ENCODE measurements at places on chromosomes 1 and 21.

DNA sequence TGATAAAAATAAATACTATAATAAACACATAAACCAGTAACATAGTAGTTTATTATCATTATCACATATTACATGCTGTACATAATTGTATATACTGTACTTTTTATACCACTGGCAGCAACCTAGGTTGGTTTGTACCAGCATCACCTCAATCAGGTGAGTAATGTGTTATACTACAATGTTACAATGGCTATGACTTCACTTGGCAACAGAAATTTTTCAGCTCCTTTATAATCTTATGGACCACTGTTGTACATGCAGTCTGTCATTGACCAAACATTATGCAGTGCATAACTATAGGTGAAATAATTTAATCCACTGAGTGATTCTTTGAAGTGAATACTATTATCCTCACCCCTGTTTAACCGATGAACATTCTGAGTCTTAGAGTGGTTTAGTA, 44.5 kb downstream of the TNFSF4 start:
- DNase-seq = no peak

DNA sequence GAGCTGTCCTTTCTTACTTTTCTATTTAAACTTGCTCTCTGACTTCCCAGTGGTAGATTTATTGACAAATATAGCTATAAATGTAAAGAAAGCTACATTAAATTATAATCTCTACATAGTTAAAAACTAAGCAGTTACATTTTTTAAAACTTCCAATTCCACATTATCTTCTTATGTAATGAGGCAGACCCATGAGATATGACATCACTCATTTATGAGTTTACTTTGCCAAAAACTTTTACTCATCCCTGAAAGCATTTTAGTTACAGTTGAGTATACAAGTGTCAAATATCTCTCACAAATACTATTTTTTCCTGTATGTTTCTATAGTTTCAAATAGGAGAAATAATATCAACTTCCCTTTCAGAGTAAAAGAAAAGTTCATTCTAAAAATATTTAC, 3.8 kb downstream of the NMNAT2 start:
- DNase-seq = no peak

DNA sequence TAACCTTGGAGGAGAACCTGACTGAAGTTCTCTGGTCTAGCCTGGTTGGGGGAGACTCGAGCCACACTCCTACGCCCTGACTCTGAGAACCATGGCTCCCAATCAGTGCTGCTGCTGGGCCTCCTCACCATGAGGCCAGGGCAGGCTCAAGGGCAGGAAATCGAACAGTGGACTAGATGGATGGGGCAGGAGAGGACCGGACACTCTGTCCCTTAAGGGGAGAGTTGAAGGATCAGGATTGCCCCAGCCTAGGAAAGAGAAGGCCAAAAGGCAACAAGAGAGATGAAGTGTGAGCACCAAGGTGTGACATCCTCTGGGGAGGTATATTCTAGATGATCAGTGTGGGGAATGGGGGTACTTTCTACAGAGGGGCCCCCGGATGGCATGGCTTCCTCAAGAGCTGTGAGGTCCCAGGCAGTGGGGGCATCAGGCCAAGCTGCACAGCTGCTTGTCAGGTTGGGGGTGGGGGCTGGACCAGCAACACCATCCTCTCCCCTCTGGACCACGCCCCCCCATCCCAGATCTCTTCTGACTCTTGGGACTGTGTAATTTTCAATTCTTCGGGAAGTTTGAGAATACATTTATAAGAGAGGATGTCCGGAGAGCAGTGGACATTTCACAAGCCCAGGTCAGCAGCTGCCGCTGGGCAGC, 34.0 kb downstream of the MX1 start:
- no peak for DNase-seq

- no peak for DNase-seq
Observed at GRCh38 chr1:12464598-12465056, 153.4 kb downstream of the DHRS3 start.

DNA sequence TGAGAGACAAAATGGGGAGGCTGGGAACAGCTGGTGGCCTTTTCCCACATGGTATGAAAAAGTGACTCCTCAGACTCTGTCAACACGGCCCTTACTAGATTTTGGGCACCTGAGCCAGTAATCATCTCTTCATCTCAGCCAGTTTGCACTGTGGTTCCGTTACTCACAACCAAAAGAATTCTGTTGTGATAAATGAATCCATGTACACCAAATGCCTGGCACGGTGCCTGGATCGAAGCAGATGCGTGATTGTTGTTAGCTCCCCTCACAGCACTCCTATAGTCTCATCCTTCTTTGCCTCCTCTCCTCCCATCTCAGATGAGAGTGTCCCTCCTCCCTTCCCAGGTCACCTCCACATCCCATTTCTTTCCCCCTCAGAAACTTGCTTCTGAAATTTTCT, 57.9 kb upstream of the GJB5 start:
- DNase-seq = no peak

DNA sequence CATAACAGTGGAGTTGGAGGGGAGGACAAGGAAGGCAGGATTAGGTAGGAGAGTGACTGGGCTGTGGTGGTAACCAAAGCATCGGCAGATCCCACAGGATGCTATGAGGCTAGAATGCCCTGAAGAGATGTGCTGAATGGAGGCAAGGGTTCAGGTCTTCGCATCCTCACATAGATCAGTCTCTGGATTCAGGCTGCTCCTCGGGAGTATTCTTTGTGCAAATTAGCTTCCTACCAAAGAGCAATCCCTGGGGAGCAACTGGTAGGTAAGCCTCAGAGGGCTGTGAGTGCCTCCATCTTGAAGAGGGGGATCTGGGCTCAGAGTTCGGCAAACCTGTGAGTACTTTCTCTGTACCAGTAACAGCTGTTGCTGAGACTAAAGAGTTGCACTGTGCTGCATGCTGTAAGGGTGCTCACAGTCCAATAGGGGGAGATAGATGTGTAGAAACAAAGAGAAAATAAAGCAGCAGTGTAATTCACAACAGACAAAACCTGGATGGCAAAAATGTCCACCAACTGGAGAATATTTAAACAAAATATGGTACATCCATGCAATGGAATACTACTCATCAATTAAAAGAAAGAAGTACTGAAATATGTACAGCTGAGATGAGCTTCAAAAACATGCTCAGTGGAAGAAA, 322.4 kb upstream of the DEPDC1 start:
- DNase-seq = no peak

DNA sequence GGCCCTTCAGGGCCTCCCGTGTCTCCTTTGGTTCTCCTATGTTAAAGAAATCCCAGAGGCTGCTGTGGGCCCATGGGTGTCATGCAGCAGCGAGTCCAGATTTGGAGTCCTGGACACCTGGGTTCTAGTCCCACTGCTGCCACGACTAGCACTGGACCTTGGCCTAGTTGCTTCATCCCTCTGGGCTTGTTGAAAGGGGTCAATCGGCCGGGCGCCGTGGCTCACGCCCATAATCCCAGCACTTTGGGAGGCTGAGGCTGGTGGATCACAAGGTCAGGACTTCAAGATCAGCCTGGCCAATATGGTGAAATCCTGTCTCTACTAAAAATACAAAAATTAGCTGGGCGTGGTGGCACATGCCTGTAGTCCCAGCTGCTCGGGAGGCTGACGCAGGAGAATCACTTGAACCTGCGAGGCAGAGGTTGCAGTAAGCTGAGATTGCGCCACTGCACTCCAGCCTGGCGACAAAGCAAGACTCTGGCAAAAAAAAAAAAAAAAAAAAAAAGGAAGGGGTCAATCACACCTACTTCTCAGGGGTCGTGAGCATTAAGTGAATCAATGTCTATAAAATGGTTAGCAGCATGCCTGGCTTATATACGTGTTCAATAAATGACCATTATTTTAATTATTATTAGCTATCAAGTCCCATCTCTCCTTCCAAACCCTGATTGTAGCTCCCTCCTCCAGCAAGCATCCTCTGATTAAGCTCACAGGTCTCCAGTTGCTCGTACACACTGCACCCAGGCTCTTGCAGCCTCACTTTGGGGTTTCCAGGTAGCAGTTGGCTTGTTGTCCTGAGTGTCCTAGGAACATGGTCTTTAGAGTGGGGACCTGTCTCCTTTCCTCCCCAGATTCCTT, 43.8 kb downstream of the KIRREL1 start:
- no peak for DNase-seq

DNA sequence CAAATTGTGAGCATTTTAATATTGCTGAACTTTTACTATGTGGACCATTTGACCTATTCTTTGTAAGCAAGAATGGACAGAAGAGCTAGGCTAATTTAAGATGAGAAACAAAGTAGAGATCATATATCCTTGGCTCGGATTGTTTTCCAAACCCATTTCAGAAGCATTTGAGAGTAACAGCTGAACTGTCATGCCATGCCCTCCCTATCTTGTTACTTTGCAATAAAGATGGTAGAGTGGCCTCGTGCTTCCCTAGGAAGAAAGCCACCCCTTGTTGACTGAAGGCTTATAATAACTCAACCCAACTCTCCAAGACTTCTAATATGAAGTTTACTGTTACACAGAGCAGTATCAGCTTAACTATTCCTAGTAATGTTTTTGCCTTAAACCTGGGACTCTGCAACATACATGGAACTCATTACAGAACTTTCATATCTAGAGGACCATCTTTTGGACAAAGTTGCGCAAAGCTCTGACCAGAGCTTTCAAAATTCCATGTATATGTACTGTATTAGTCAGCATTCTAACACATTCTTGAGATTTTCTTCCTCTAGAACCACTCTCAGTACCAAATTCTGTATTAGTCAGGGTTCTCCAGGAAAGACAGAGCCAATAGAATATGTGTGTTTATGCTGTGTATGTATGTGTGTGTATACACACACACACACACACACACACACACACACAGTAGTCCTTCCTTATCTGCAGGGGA, 68.7 kb downstream of the ADAMTS1 start:
- no peak for DNase-seq

GRCh38 chr1:84319662-84320061, 18.2 kb downstream of the SAMD13 start:
- DNase-seq = no peak

DNA sequence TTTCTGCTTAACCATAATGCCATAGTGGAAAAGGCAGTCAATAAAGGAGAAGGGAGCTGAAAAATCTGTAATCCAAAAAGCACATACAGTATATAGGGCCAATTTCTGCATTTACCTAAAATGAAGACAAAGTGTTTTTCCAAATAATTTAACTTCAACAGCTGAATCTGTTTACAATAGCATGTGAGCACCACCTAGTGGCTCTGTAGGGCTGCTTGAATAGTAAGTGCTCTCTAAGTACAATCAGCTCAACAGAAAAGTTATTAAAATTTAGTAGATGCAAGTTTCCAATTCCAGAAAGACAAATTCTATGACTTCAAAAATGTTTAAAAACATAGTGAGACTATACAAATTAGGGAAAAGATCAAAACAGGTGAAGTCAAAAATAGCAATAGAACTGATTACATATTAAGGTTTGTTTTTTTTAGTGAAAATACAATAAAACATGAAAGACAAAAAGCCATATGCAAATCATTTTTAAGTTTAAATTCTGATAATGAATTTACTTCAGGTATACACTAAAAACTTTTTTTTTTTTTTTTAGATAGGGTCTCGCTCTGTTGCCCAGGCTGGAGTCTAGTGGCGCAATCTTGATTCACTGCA, 220.0 kb downstream of the SETD4 start:
- DNase-seq = peak; percentile 52

DNA sequence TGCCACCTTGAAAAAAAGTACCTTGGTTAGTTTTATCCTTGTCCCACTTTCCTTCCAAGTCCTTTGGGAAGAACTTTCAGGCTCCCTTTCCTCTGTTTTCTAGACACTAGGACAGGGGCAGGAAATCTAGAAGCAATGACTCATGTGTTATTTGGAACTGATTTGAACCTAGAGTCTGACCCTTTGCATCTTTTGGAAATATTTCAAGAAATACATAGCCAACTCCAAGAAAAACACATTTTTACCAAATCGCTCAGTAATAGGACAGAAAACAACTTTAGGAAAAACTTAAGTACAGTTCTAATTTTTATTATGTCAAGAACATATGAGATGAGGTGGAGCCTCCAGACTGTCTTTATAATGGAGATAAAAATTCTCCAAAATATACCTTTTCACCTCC, 292.4 kb downstream of the PTBP2 start:
- no peak for DNase-seq

DNA sequence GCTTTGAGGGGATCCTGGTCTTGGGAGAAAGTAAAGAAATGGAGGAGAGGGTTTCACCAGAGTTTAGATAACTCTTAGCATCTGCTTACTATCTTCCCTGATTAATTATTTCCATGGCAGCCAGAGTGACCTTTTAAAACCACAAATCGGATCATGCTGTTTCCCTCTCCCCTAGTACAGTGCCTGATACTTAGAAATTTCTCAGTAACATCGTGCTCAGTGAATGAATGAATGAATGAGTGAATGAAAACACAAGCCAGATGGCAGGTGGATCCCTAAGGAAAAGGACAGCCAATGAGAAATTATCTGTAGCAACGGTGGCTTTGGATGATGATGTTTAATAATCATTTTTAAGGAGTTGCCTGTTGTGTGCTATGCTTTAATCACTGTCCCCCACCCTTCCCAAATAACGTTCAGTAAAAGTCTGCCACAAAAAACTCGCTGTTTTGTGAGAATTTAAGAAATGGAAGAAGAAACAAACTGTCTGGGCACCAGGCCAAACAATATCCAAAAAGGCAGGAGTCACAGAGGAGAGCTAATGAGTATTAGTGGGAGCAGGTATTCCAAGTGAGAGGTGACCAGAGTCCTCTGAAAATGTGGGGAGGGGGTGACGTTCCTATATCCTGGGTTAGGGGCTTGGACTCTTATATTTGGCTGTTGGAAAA, 737 bp upstream of the SMAP2 start:
- no peak for DNase-seq

DNA sequence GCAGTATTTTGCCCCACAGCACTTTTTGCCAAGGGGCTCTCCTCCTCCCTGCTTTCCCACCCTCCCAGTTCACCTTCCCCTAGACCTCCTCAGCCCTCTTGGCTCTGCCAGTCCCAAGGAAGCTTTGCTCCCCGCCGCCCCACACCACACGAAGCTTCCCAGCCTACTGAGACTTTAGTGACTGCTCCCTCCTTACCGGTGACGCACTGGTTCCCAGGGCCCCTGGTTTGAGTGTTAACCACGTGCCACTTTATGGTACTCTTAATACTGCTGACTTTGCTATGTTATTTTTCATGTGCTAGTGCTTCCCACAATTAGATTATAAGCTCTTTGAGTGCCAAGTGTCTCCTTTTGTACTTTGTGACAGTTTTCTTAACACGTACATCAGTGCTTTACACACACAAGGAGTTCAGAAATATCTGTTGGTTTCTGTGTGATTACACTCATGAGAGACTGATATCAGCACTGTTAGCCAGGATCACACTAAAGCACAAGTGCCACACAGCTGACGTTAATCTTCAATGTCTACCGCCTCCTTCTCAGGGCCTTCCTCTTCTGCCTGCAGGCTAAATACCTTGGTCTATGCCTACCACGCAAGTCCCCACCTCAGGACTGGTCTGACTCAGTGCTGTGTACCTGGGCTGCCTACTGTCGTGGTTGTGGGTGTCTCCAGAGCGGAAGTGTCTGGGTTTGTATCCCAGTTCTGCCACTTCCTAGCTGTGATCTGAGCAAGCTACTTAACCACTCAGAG, 61.0 kb downstream of the DNTTIP2 start:
- DNase-seq = no peak

DNA sequence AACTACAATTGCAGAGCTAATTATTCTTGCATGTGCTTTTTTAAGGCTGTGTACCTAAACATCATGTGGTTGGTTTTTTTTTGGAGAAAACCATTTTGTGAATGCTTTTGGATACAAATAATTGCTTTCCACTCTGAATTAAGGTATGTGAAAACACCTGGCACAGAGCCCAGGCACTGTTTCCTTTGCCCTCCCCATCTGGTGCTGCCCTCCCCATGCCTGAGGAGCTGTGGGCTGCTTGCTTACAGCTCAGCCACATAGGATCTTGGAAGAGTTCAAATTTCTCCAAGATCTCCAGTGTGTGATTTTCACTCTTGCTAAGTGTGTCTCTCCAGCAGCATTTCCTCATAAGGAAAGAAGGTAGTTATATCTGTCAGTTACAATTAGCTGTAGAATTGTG, 27.8 kb downstream of the DNM3 start:
- no peak for DNase-seq
